ENCODE measurements at places on chromosomes 1 and 21.
A peak's percentile ranks its signal among the peaks of the same experiment; 100 is the strongest.

GRCh38 chr1:51342591-51343206 lies 12.3 kb upstream of the TTC39A start:
- no peak for DNase-seq

DNA sequence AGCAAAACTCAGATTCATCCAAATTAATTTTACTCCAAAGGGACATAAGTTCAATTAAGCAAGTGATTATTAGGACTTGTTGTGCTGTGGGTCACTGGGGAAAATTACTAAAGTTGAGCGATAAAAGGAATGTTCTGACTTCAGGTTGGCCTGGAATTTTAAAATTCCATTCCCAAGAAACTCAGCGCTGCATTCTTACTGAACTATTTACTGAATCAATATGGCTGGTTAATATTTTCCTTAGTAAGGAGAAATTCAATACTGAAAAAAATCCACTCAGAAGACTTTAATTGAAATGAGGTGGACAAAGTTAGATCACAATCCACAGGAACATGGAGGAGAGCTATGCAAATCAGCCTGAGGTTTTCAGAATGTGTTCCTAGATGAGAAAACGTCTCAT lies 578.9 kb upstream of the NR5A2 start:
- peak; percentile 62 for DNase-seq

DNA sequence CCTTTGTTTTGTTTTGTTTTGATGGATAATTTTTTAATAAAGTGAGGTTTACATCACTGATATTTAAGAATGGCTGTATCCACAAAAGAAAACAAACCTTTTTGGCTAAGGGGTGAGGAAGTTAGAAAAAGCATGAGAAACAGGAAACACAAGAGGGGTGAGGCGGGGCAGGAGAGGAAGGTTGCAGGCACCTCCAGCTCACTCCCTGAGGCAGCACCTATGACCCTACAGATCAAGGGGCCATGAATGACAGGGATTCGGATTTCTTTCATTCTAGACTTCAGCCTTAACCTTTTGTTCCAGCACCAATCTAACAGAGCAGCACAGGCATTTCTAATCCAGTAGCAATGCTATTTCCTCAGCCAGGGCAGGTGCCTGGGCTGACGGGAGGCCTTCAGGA lies 4.4 kb downstream of the CLCA4 start:
- DNase-seq: no peak

DNA sequence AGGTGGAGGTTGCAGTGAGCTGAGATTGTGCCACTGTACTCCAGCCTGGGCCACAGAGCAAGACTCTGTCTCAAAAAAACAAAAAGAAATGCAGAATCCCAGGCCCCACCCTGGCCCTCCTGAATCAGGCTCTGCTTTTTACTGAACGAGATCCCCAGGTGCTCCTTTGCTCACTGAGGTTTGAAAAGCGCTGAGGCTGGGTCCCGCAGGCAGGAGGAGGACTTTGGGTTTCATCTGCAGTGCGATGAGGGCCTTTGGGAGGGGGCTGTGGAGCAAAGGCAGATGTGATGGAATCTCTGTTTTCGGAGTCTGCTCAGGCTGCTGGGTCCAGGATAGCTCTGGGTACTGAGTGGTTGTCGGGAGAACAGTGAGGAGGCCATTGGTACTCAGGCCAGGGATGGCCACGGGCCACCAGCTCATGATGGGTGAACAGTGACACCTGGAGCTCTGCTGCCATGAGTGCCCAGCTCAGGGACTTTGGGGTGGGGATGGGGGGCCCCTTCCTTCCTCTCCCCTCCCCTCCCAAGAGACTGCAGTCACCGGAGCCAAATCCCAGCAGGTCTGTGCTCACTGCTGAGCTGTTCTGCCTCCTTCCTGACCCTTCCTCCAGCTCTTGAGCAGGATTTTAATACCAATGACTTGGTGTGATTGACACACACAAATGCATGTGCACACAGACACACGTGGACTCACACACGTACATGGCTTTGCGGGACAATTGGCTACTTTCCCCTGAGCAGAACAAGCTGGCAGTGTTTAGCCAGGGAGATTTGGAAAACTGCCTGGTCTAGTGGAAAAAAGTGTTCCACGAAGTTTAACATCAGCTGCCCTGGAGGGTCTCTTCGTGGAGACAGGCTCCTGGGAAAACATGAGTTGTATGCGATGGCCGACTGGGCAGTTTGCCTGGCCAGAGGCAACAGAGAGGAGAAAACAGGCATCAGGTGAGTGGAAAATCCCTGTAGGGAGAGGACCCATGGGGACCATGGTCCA lies 3.6 kb upstream of the DHRS3 start:
- no peak for DNase-seq

DNA sequence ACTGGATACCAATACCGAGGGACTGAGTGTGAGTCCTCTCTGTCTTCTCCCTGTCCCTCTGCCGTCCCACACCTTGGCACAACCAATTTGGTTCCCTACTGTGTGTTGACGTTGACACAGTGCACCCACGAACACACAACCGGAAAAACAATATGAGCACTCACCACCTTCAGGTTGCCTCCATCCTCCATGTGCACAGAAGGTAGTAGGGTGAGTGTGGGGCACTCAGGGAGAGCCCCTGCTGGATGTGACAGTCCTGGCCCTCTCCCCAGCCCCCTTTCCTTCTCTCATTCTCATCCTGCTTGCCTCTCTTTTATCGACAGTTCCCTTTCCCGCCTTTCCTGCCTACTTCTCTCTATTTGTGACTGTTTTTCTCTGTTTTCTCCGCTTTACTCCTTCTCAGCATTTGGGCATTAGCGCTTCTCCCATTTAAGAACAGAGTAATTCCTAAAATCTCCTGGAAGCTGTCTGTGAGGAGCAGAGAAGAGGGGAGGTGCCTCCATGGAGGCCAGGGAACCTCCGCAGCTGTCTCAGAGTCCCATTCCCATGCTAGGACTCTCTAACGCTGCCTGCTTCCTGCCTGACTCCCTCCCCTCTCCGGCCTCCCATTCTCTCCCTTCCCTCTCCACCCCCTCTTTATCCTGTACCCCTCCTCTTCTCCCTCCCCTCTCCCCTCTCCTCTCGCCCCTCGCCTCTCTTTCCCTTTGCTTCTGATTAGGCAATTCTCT lies 16.4 kb downstream of the CADM3 start:
- no peak for DNase-seq

DNA sequence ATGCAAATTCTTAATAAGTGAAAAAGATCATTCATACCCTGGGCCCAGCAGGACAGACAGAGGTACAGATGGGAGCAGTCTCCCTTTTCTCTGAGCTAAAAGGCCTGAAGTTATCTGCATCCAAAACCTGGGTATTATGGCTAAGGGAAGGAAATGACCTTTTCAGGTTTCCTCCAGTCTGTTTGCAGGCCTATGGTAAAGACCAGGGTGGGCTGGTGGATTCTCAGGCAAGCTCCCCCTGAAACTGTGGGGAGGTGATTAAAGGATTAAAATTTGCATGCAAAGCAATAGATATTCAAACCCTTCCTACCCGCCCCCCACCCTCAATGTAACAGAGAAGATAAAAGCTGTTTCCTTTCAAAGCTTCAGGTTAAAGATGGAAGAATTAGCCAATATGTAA lies 471.8 kb upstream of the RUNX1 start:
- DNase-seq: no peak

- no peak for DNase-seq
Measured at GRCh38 chr1:41449326-41449921, 35.1 kb downstream of the EDN2 start.

- DNase-seq: no peak
Measured at GRCh38 chr1:118896416-118896815, 91.7 kb downstream of the TBX15 start.
